ENCODE measurements at places on chromosomes 13 and 19. TPM values are rescaled to one million over a fixed set of nuclear protein-coding genes. Genes with fewer than 3 reads are reported as not detected.

RASIP1 gene
- 1.9 TPM for total RNA-seq

TTC9B gene
- total RNA-seq: 1.7 TPM

KL gene
- not detected for total RNA-seq

ZNF85 gene
- total RNA-seq: 2.5 TPM

RNF113B gene
- total RNA-seq: not detected

NOSIP gene
- 133 TPM for total RNA-seq

NLRP7 gene
- not detected for total RNA-seq

LILRB1 gene
- total RNA-seq: not detected

METTL21C gene
- not detected for total RNA-seq

GET3 gene
- total RNA-seq: 77.6 TPM

CDK8 gene
- 23.8 TPM for total RNA-seq

ZNF610 gene
- not detected for total RNA-seq

LHFPL6 gene
- 0.22 TPM for total RNA-seq

ATP4A gene
- 0.27 TPM for total RNA-seq

ZNF439 gene
- total RNA-seq: not detected

ZNF791 gene
- total RNA-seq: 21.2 TPM

SIGLEC7 gene
- not detected for total RNA-seq

TYROBP gene
- total RNA-seq: 0.49 TPM

LILRB2 gene
- not detected for total RNA-seq

GNA15 gene
- total RNA-seq: 1.5 TPM

COX6B2 gene
- total RNA-seq: 2.4 TPM

FBXO27 gene
- total RNA-seq: 16.4 TPM

LCP1 gene
- 2.2 TPM for total RNA-seq

CD22 gene
- 7.0 TPM for total RNA-seq

CAMSAP3 gene
- 24.0 TPM for total RNA-seq

LGALS14 gene
- total RNA-seq: not detected

MRPL4 gene
- 146 TPM for total RNA-seq

ZNF83 gene
- total RNA-seq: 34.2 TPM

TSHZ3 gene
- 0.05 TPM for total RNA-seq

TMED1 gene
- total RNA-seq: 26.3 TPM

POU2F2 gene
- total RNA-seq: 0.89 TPM

SHISA7 gene
- not detected for total RNA-seq

LRRC25 gene
- total RNA-seq: 0.12 TPM

UBE2L5 gene
- total RNA-seq: 0.15 TPM

EDDM13 gene
- total RNA-seq: not detected

IGSF23 gene
- total RNA-seq: not detected

ZNF90 gene
- total RNA-seq: not detected

SBK2 gene
- 0.30 TPM for total RNA-seq

ADAT3 gene
- total RNA-seq: 15.9 TPM

IER2 gene
- total RNA-seq: 247 TPM

NKG7 gene
- total RNA-seq: not detected

C19orf67 gene
- total RNA-seq: not detected

FAAP24 gene
- 4.9 TPM for total RNA-seq

CGB3 gene
- total RNA-seq: not detected

SACS gene
- total RNA-seq: 33.4 TPM

STOML3 gene
- total RNA-seq: not detected

ZNF829 gene
- total RNA-seq: not detected

ATP5F1D gene
- 428 TPM for total RNA-seq

CBY2 gene
- total RNA-seq: not detected

RNF6 gene
- 33.2 TPM for total RNA-seq
